Psoas muscle (tissue), 8 donors: ENCODE measurements at places on chromosomes 1 and 21. TPM values are rescaled to one million over a fixed set of nuclear protein-coding genes. Genes with fewer than 3 reads are reported as not detected.
A peak's percentile ranks its signal among the peaks of the same experiment; 100 is the strongest.

Gene CNKSR1
- 24.5 TPM for polyA plus RNA-seq

GRCh38 chr1:26759531-26759930 is 28.2 kb upstream of the PIGV start:
- no peak for DNase-seq

Gene AHCYL1
- polyA plus RNA-seq, result 42.5 TPM

Gene PRKCZ
- polyA plus RNA-seq, result 0.40 TPM

DNA sequence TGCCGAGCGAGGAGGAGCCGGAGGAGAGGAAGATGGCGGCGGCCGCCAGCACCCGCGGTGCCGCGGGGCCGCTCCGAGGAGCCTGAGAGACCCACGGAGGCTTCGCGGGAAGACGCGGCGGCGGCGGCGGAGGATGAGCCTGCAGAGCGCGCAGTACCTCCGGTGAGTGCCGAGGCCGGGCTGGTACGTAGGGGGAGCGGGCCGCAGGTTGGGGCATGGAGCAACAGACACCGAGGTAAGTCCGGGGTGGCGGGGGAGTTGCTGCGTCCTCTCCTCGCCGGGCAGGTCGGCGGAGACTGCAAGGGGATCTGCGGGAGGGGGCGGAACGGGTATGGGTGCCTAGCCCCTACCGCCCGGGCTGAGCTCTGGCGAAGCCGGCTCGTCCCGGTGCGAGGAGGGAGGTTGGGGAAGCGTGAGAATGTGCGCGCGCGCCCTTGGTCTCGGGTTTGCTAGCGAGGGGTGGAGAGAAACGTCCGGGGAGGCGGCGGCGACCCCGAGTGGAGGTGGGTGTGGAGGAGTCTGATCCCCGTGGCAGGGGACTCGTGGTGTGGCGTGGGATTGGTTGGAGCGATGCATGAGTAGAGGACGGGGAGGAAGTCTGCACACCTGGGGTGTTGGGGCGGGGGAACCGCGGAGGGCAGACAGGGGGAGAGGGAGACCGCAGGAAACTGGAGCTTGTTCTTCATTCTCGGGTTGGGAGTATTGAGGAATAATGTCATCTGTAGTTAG is at the start of gene SMG7:
Gene SMG7, plus strand, starts transcription at position 12 of the 729 bp plus-strand sequence. Its CDS starts 122 bp downstream, at position 134.
- peak; percentile 60 for DNase-seq

Gene MNDA
- polyA plus RNA-seq, result 0.38 TPM
